Activated CD8-positive, alpha-beta T cell treated with anti-CD3 and anti-CD28 coated beads, Interleukin-2, amount 10 ng/mL, durations not matched to agents 7 days and 5 days (primary cell): ENCODE measurements at places on chromosomes 1 and 21. TPM values are rescaled to one million over a fixed set of nuclear protein-coding genes. Genes with fewer than 3 reads are reported as not detected.

GRCh38 chr1:210499956-210500355, 171.3 kb downstream of the HHAT start:
- H3K4me1 ChIP-seq: no peaks in the 10 kb centered on the region
- H3K4me3 ChIP-seq: no peak overlapping the region
- peaks cover 2% of the 10 kb centered on the region for H3K27me3 ChIP-seq
- DNase-seq: no peak
- H3K36me3 ChIP-seq: no peaks in the 10 kb centered on the region

GRCh38 chr1:56627019-56627635, 18.0 kb upstream of the PRKAA2 start:
- no peak for DNase-seq
- H3K27ac ChIP-seq: no peak overlapping the region
- H3K27me3 ChIP-seq: no peaks in the 10 kb centered on the region
- no peak overlapping the region for H3K4me3 ChIP-seq
- H3K36me3 ChIP-seq: no peaks in the 10 kb centered on the region

DNA sequence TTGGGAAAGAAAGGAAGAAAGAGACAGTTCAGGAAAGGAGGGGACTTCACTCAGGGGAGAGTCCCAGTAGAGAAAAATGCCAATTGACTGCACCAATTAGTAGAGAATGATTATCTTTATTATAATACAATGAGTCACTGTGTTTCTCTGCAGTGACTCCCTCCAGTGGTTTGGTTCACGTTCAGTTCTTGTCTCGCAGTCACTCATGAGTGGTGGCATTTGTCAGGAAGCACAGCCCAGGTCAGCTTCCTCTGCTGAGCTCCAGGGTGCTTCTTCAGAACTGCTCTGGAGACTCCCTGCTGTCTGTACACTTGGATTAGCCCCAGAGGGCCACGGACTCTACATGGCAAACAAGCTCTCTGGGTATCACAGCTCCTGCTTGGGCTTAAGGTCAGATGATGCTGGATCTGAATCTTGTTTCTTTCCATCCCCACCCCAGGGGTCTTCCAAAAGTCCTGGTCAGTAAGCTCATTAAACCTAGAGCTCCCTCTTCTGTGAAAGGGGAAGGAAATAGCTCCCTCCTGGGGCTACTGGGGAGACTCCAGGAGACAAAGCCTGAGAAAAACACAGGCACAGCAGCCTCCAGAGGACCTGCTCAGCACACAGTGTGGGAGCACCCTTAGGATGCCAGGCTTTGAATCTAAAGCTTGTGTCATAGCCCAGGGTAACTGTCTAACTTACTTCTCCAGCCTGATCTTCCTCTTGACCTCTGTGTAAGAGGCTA, 619.0 kb downstream of the AJAP1 start:
- no peak overlapping the region for H3K27ac ChIP-seq
- no peak overlapping the region for H3K4me3 ChIP-seq
- no peaks in the 10 kb centered on the region for H3K4me1 ChIP-seq

GRCh38 chr1:89391686-89392085, 27.8 kb downstream of the GBP6 start:
- H3K4me3 ChIP-seq: no peak overlapping the region
- H3K27ac ChIP-seq: no peak overlapping the region
- H3K4me1 ChIP-seq: no peaks in the 10 kb centered on the region
- no peak for DNase-seq
- H3K27me3 ChIP-seq: no peaks in the 10 kb centered on the region

- peaks cover 48% of the 10 kb centered on the region for H3K36me3 ChIP-seq
- peak; percentile 60 for DNase-seq
Observed at GRCh38 chr1:92317836-92318493, 19.1 kb downstream of the RPAP2 start.

GRCh38 chr21:15692711-15693110, 37.1 kb upstream of the USP25 start:
- H3K27ac ChIP-seq: no peak overlapping the region
- no peak overlapping the region for H3K4me3 ChIP-seq
- H3K36me3 ChIP-seq: no peaks in the 10 kb centered on the region
- H3K27me3 ChIP-seq: peaks cover 7% of the 10 kb centered on the region

- H3K27ac ChIP-seq: no peak overlapping the region
- H3K4me1 ChIP-seq: no peaks in the 10 kb centered on the region
- H3K4me3 ChIP-seq: no peak overlapping the region
- H3K36me3 ChIP-seq: no peaks in the 10 kb centered on the region
- H3K27me3 ChIP-seq: no peaks in the 10 kb centered on the region
Observed at GRCh38 chr1:186763107-186763506, 65.6 kb upstream of the PLA2G4A start.

- H3K27ac ChIP-seq: no peak overlapping the region
- H3K36me3 ChIP-seq: no peaks in the 10 kb centered on the region
- DNase-seq: no peak
- no peak overlapping the region for H3K4me3 ChIP-seq
- H3K4me1 ChIP-seq: peaks cover 4% of the 10 kb centered on the region
- peaks cover 1% of the 10 kb centered on the region for H3K27me3 ChIP-seq
Observed at GRCh38 chr1:198083549-198083948, 73.2 kb upstream of the NEK7 start.

Gene GREM2
- not detected for total RNA-seq

Gene SYCP1
- total RNA-seq: not detected

Gene SYNC
- not detected for total RNA-seq

Gene IL19
- not detected for total RNA-seq
